Stimulated activated CD8-positive, alpha-beta memory T cell treated with anti-CD3 and anti-CD28 coated beads, Interleukin-7, amount 100 ng/mL, for 24 hours (primary cell): ENCODE measurements at places on chromosomes 4 and X.

DNA sequence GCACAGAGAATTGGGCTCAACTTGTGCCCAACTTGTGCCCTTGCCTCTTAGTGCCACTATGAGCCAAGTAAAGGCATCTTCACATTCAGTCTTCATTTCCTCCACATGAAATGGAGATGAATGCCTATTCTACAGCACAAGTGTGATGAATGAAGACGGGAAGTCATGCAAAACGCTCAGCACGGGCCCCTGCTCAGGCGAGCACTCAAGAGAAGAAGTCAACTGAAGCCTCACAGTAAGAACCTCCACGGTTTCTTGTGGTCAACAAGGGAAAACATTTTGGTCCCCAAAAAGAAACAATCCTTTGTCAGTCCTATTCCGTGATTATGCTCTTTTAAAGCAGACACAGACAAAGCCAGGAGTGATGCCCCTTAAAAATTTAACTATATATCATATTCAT lies 87.0 kb downstream of the IRF2 start:
- no peak for DNase-seq

GRCh38 chr4:159021597-159022385 lies 81.1 kb upstream of the RAPGEF2 start:
- DNase-seq, result no peak

DNA sequence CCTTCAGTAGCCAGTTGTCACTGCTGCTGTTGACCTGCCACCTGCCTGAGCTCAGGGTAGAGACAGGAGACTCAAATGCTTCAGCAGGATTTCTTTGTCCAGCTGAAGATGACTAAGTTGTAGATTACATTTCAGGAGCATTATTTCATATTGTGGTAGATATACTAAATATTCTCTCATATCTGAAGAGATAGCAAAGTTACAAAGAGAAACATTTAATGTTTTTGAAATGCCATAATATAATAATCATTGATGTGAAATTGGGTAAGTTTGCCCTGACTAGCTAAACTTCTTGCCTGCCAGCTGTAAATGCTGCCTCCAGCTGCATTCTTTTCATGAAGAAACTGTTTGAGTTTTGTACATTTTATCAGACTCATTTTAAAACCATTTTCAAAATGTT lies 247.6 kb upstream of the CNKSR2 start:
- DNase-seq, result no peak

DNA sequence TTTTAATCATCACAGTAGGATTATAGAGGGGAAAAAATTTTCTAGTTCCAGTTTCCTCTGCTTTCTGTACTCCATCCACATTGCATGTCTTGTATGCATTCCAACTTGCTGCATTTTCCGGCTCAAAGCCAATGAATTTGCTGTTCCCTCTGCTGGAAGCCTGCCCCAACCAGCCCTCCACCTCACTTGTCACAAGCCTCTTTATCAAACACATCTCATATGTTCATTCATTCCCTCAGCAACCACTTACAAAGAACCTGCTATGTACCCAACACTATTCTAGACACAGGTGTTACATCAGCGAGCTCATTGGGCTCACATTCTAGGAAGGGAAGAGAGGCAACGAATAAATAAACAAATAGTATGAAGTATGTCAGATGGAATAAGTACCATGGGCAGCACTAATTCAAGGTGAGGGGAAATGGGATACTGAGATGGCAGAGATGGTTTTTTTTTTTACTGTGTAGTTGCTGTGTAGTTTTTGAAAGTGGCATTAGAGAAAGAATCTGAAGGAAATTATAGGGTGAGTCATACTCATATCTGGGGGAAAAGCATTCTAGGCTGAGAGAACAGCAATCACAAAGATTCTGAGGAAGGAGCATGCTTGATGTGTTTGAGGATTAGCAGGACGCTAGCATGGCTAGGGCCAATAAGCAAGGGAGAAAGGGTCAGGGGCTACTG lies 332.5 kb downstream of the PDGFC start:
- no peak for DNase-seq

- DNase-seq, result no peak
Observed at GRCh38 chrX:57573754-57574153, 18.1 kb upstream of the ZXDB start.

GRCh38 chr4:173371292-173372192 lies 788 bp downstream of the SAP30 start:
- no peak for DNase-seq
